ENCODE measurements at places on chromosomes 1 and 21. TPM values are rescaled to one million over a fixed set of nuclear protein-coding genes. Genes with fewer than 3 reads are reported as not detected.

Gene GRHL3
- 15.1 TPM for total RNA-seq

GRCh38 chr1:8013399-8013798, 12.7 kb downstream of the ERRFI1 start:
- DNase-seq, result no peak

Gene ADAMTS5
- total RNA-seq, result 59.2 TPM

DNA sequence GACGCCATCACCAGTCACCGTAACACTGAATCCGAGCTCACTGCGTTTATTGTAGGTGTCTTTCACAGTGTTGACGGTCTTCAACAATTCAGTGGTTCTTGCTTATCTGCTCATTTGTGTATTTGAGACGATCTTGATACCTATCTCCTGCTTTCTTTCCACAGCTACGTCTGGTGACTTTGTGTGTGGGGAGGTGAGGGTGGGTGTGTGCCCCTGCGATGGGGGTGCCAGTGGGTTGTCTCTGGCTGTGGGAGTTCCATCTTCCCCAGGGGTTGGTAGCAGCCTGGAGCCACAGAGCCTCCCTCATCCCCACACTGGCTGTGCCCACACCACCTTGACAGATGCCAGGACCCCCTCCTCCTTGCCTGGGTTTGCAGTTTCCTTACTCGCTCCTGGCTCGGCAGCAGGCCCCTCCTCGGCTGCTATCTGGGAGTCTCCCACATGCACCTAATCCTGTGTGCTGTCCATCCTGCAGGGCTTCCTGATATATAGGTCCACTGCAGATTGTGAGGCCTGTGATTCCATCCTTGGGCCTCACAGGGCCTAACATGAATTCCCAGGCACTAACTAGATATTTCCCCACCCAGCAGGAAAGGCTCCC, 6.3 kb upstream of the PARP1 start:
- no peak for DNase-seq

DNA sequence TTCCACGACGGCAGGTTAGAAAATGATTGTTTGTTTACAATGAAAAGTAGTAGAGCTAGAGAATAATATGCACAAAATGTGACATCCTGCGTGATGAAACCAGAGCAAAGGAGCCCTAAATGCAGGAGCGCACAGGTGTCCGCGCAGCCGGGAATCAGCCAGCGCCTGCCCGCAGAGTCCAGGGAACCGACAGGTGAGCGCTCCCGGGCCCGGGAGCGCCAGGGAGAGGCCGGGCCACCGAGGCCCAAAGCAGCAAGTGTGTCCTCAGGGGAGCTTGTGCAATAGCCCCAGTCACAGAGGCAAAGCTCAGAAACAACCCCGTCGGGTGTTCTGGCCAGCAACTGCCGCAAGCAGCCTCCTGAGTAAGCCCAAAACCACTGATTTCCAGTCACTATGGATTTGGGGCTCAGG, 789 bp upstream of the GALE start:
- DNase-seq, result no peak

Gene FMO1
- total RNA-seq, result 3.5 TPM

- no peak for DNase-seq
These were observed 24.5 kb downstream of the NECAP2 start for GRCh38 chr1:16464917-16465625.

Gene PLA2G2D
- total RNA-seq, result not detected

DNA sequence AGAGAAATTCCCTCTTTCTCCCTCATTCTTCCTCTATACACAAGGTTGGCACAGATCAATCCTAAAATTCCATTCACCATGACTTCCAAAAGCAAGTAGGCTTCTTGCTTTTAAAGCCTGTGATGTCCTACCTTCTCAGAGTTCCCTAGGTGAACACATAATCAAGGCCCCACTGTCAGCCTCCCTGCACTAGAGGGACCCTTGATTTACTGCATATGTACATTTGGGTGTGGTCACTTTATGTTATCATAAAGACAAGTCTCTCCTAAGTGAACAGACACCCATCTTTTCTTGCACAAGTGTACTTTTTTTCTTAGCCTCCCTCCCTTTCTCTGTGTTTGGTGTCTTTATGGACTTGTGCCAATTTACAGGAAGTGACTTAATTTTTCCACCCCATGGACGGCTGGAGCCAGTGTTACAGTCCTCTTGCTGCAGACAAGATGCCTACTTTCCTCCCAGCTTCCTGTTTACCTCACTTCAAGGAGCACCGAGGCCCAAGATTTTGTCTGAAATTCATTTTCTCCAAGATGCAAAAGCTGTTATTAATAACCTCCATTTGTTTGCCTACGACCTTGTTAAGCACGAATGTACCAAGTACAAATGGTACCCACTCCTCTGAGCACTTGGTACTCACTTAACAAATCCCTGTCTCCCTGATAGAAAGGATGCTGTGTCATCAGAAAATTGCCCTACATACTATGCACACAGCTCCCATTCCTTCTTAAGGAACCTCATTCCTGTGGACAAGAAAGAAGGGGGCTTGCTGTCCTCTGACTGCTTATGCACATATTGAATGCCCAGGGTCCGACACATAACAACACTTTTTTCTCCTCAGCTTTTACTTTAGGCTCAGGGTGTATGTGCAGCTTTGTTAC, 82.8 kb upstream of the SLC44A3 start:
- DNase-seq, result no peak

Gene HPDL
- 0.74 TPM for total RNA-seq

DNA sequence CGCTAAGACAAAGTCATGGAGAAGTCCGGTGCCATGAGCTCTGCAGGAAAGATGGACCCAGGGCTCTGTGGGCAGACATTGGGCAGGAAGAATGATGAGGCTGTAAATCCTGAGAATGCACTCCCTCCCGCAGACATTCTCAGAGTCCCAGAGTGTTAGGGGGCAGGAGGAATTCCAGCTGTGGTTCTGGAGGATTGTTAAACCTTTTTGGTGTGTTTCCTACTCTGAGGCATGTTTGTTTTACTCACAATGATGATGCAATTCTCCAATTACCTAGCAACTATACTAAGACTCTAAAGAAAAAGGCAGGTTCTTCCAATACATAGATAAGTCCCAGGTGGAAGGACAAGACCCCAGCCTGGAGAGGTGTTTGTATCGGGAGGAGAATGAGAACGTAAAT, 2.8 kb upstream of the CAPN9 start:
- DNase-seq, result no peak

- no peak for DNase-seq
These were observed 13.3 kb upstream of the S100A2 start for GRCh38 chr1:153578936-153579335.

DNA sequence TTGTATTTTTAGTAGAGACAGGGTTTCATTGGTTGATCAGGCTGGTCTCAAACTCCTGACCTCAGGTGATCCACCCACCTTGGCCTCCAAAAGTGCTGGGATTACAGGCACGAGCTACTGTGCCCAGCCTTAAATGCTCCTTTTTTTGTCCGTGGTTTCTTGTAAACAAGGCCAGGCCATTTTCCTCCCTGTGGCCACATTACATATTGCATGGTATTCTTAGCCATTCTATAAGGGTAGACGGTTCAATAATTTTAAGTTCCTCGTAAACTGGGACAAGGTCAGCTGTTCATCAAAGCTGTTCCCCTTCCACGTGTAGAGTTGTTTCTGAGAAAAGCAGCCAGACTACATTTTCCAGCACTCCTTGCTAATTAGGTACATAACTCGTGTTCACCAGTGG, 10.3 kb upstream of the LUZP1 start:
- DNase-seq, result no peak

Gene SLC1A7
- total RNA-seq, result not detected

DNA sequence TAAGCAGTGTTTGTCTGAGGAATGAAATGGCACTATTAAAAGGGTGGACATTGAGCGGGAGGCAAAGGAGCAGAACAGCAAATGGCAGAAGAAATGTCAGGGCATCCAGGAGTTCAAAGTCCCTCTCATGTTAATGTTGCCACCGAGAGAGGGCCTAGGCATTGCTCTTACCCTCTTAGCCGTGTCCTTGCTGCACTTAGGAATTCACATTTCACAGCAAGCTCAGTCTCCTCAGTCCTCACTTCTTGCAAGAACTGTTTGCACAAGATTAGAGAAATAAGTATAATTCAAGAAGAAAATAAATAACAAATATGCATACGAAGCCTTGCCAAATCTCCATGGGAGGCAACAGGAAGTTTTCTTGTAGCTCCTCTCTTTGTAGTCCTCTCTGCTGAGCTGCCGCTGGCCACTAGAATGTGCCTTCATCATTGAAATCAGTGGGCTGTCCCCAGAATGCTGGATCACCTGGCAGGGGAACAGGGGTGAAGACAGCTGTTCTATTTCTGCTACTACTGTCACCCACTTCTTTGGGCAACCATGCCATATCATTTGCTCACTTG, 205.8 kb downstream of the ZNF326 start:
- no peak for DNase-seq

DNA sequence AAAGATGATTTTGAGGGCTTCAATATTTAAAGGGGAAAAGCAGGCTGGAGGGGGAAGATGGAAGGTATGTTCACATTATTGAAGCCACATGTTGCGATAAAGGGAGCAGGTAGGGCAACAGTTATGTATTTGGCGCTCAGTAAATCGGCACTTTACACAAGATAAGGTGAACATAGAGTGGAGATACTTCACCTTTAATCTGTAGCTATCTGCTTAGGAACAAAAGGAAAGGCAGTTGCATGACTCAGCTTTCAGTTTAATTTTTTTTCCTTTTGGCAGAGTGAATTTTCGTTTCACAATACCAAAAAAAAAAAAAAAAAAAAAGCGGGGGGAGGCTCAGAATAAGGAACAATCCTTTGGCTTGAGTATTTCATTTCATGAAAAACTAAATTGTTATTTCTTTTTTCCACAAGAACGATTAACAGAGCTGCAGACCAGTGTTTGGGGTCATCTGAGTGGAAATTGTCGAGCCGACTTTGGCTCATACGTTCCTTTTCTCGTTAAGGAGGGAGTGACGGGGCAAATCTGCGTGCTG, 1.1 kb upstream of the COQ8A start:
- peak; percentile 7 for DNase-seq

Gene THEMIS2
- 7.3 TPM for total RNA-seq

- no peak for DNase-seq
These were observed 3.2 kb downstream of the PLEKHO1 start for GRCh38 chr1:150152772-150153456.

Gene SPATA46
- not detected for total RNA-seq

- DNase-seq, result peak; percentile 39
These were observed 24.8 kb upstream of the THEM4 start for GRCh38 chr1:151934048-151934493.

Gene LENEP
- not detected for total RNA-seq

GRCh38 chr1:239293350-239294110, 92.8 kb upstream of the CHRM3 start:
- DNase-seq, result no peak

DNA sequence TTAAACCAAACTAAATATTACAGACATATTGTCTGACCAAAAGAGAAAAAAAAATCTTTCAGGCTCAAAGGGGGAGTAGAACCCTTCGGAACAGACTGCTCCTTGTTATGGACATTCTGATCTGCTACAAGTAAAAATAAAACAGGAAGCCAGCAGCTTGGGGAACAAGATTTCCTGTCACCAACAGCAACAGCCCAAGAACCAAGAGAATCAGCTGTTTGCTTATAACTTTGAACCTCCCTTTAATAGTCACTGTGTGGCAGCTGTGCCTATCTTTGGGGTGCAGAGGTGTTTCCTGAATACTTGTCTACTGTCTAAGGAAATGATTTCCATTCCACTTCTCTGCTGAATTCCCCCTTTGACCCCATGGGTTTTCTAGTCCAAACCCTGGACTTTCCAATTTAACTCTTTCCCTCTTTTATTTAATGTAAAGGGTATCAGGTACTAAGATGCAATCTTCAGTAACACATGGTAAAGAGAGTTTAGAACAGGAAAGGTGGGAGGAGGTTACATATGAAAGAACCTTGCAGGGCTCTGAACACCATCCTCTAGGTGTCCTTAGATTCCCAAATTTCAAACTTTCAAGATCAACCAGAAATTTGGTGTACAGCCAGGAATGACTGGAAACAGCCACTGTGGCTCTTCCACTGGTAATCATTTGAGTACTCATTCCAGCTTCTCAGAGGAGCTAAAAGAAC, 38.6 kb downstream of the GPR3 start:
- DNase-seq, result no peak

DNA sequence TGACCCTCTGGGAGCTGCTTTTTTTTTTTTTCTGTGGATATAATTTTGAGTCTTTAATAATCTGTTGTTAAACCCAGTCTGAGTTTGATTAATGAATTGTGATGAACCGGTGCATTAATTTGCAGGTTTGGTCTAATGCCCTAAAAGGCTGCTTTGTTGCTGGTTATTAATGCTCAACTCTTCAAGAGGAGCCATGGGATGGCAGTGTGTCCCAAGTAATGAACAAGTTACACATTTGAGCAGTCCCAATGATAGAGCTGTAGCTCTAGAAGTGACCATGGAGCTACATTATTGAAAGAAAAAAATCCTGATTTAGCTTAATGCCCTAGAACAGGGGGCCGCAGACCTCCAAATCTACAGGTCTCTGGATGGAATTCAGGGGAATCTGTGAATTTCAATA, 53.1 kb downstream of the RWDD3 start:
- DNase-seq, result no peak

DNA sequence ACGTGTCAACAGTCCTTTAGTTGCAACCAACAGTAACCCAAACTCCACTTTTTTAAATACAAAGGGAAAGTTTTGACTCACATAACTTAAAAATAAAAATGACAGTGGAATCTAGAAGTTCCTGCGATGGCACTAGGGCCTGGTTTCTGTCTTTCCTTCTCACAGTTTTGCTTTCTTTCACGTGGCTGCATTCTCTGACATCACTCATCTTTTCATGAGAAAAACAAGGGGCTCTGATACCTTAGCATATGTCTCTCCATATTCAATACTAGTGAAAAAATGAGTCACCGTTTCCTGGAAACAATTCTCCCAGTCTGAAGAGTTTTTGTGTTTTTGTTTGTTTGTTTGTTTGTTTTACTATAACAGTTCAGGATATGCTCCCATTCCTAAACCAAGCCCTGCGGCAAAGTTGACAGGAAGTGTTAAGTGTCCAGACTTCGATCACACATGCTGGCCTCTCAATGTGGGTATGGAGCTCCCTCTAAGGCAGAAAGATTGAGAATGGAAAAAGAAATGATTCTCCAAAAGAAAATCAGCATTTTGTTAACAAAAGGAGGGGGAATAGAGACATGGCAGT, 483.3 kb downstream of the TTLL7 start:
- no peak for DNase-seq

Gene FAM167B
- total RNA-seq, result 2.5 TPM

DNA sequence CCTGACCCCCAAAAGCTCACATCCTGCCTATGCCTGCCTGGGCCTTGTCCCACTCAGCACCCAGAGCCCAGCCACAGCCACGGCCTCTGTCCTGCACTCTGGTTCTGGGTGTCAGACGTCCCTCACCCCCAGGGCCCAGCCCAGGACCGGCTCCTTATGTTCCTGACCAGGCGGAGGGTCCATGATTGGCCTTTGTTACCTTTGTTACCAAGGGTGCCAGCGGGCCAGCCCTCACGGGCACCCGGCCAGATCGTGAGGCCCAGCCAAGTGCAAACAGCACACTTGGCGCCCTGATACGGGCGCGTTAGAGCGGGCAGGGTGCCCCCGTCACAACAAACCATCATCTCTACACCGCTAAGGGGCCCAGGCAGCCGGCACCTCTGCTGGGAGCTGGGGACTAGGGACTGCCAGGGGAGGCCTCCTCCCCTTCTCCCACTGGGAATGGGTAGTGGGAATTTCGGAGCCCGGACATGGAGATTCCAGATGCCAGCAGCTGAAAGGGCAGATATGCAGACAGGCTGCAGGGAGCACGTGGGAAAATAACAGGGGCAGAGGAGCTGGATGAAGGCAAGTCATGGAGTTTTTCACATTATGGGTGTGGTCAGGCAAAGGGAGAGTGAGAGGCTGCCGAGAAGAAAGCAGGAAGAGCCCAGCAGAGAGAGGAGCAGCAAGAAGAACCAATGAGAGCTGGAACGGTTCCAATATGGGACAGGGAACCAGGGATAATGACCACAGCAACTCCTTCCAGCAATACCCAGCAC, 22.1 kb downstream of the HSPG2 start:
- no peak for DNase-seq

Gene TMPRSS15
- not detected for total RNA-seq

Gene CYP4A11
- total RNA-seq, result not detected

Gene ASB17
- not detected for total RNA-seq
